ENCODE measurements at places on chromosomes 2 and 18.

- DNase-seq, result no peak
Measured at GRCh38 chr18:11176481-11176881, 27.1 kb upstream of the PIEZO2 start.

GRCh38 chr2:225354281-225354774 lies 45.2 kb upstream of the NYAP2 start:
- no peak for DNase-seq

GRCh38 chr2:4528773-4529172 lies 825.4 kb downstream of the DCDC2C start:
- no peak for DNase-seq

DNA sequence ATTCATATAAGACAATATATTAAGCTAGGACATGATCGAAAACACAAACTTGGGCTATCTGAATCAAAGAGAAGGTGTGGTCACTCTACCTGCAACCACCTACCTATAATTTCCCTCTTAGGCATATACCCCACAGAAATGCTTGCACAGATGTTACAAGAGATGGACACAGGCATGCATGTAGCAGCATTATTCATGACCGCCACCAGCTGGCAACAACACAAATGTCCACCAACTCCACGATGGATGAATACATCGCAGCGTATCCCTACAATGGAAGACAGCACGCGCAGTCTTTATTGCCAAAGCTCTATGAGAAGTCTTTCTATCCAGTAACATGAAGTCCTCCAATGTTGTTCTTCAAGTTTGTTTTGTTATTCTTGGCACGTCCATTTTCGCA lies 90.8 kb downstream of the ARL4C start:
- DNase-seq, result no peak

DNA sequence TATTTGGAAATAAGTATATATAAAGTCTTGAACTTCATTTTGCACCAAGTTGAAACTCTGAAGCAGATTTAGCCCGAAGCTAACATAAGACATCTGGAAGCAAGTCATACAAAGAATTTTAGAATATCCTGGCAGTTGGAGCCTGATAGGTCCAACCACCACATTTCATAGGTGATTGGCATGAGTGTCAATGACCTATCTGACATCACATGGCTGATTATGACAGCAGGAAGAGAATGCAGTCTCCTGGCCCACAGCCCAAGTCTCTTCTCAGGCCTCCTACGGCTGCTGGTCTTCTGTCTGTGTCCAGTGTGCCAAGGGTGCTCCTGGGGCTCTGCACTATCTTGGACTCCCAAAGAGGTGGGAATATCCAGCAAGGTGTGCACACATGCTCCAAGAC lies 325.7 kb upstream of the ACVR2A start:
- no peak for DNase-seq

- no peak for DNase-seq
Measured at GRCh38 chr2:99841749-99842148, 300.6 kb downstream of the AFF3 start.

DNA sequence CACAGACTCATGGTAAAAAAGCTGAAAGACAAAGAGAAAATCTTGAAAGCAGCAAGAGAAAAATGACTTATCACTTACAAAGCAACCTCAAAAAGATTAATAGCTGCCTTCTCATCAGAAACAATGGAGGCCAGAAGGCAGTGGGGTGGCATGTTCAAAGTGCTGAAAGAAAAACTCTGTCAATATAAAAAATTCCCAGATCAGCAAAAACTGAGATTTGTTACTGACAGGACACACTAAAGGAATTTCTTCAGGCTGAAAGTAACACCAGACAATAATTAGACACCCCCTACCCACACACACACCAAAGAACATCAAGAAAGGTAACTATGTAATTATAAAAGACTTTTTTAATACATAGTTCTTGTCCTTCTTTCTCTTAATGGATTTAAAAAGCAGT lies 311.1 kb downstream of the CLIP4 start:
- DNase-seq, result no peak

DNA sequence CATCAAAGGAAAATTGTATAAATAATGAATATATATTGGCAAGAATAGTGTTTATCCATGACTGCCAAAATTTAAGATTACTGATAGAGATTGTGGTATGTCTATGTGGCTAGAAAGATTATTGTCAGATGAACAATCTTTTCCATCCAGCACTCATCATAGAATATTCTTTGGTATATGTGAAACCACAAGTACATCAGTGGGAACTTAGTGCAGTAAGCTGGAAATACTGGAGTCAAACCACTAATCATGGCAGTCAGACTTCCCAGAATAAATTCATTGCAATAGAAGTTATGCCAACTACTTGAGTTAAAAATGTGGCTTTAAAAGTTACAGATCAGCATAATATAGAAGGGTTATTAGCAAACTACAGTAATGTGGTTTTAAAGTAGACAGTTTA lies 310.3 kb downstream of the GULP1 start:
- no peak for DNase-seq
